Bone marrow (tissue), 2 donors: ENCODE measurements at places on chromosomes 3 and 15.

DNA sequence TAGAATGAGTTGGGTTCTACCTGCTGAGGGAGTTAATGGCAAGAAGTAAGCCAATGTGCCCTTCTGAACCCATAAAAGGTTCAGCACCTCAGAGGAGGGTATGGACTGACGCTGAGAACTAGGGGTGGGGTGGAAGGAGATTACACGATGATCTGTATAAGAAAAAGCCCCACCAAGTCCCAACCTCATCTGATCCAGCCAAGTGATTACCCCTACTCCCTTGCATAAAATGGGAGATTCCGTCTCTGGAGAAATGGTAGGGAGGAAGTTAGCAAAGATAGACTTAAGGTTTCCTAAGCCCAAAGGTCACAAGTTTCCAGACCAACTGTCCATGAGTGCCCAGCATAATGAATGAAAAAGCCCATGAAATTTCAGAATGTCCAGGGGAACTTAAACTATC lies 7.1 kb upstream of the DVL3 start:
- no peak for DNase-seq

GRCh38 chr3:197496746-197497125 lies 59.0 kb downstream of the BDH1 start:
- DNase-seq: no peak

DNA sequence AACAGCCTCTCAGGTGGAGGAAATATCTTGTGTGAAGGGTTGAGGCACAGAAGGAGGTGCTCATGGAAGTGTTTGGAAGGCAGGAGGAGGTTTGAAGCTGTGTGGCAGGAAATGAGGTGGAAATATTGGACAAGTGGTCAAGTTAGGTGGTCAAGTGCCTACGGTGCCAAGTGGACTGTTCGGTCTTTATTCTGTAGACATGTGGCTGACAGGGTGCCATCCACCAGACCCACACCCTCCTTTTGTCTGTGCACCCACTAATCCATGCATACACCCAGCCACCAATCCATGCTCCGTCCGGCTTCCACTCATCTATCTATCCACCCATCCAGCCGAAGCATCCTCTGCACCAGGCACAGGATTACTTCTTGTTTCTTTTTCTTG lies 2.2 kb downstream of the SLC6A20 start:
- no peak for DNase-seq

DNA sequence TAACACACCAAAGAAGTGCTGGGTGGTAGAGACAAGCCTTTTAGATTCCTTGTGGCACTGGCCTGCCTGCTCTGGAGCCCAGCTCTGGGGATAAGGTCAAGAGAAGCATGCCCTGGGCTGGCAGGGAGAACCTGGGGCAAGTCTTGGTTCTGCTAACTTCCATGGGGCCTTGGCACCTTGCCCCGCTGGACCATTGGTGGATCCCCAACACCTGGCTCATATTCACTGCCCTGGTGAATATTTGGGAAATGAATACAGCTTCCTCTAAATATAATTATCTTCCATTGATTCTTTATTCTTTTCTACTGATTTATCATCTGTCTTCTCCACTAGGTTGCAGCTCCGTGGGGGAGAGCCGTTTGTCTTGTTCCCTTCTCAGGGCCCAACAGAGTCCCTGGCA lies 89.5 kb downstream of the RAB11A start:
- DNase-seq: no peak

GRCh38 chr3:112348943-112349342 lies 16.0 kb downstream of the CD200 start:
- no peak for DNase-seq

GRCh38 chr3:30285188-30286006 lies 321.0 kb upstream of the TGFBR2 start:
- no peak for DNase-seq

DNA sequence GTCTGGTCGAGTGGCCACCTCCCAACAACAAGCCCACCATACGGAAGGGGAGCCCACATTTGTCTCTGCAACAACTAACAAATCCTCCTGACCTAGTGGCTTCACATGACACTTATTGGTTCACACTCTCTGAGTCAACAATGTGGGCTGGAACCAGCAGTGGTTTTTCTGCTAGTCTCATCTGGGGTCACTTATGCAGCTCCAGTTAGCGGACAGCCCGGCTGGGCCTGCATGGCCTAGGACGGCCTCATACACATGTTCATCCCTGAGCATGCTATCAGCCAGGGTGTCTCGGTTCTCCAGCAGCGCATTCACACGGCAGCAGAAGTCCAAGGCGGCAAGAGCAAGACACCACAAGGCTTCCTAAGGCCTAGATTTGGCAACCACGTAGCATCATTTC lies 281.7 kb downstream of the XXYLT1 start:
- no peak for DNase-seq

DNA sequence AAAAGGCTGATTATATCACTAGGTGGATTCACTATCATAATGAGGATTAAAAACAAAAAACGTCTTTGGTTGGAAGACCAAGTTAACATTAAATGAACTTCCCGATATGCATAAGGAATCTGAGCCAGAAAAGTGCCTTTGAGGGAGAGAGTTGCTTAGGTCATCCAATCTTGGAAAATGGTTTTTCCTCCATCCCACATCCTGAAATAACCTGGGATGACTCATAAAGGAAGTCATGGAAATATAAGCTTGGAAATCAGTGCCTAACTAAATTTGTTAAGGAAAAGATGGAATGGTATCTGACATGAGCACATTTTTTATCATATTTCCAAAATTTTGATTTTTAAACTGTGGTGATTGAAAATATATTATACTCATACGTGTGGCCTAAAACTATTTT lies 66.0 kb downstream of the KBTBD8 start:
- no peak for DNase-seq

GRCh38 chr3:25583343-25583742 lies 81.4 kb downstream of the TOP2B start:
- no peak for DNase-seq

DNA sequence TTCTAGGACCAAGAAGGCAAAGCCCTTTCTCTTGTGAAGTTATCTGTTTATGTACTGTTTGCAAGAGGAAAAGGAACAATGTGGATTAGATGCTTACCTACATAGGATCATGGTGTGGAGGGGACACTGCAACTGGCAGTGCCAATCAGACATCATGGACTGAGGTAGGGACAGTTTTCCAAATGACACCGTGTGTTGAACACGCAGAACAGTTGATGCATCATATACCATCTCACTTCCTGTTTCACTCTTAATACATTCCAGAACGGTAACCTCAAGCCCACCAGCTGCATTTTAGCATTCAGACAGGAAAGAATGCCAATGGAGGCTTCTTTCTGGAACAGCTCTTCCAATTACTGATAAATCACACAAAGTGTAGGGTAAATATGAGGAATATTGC lies 397.7 kb upstream of the LMCD1 start:
- DNase-seq: no peak

DNA sequence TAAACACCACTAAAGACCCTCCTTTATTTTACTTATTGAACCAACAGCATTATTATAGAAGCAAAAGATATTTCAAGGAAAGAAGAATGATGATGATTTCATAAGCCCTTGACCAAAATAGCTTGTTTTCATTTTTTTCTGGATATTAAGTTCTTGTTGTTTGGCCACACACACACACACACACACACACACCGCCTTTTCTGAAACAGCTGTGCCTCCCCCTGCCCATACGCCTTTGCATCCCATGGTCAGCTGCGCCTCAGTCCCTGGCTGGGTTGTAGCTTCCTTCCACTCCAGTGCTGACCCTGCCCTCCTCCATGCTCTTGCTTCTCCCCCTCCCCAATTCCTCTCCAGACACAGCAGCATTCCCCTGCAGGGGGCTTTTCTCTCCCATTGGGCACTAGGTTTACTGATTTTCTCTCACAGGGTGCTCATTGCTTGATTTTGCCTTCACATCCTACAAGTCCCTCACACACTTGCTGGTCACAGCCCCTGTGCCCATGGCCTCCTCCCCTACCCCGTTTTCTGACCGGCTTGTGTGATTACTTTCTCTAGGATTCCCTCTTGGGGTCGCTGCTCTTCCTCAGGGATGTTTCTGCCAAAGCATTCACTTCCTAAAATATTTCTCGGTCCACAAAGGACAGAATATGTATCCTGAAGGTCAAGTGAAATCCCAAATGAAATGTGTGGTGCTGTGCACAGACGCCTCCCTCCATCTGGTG lies 18.4 kb downstream of the MESP1 start:
- DNase-seq: no peak

DNA sequence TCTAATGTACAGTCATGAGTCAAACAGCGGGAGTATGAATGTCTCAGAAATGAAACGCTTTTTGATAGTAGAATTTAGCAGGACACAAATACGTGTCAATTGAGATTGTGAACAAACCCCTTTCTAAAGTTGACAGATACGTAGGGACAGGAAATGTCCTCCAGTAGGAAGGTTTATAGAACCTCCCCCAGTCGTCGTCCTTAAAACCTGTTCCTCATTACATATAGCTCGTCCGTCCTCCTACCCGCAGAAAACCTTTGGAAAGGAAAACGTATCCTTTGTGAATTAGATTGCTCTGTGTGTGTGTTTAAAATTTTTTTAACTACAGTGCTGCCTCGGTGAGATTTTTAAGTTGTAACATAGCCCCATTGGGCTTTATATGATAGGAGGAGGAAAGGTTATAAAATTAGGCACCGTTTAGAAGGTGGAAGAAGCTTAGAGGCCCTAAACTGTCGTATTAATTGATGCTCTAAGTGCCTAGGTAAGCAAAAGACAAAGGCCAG lies 4.1 kb downstream of the UBE2E1 start:
- DNase-seq: no peak

- no peak for DNase-seq
Observed at GRCh38 chr3:182083112-182083511, 371.4 kb downstream of the SOX2 start.

DNA sequence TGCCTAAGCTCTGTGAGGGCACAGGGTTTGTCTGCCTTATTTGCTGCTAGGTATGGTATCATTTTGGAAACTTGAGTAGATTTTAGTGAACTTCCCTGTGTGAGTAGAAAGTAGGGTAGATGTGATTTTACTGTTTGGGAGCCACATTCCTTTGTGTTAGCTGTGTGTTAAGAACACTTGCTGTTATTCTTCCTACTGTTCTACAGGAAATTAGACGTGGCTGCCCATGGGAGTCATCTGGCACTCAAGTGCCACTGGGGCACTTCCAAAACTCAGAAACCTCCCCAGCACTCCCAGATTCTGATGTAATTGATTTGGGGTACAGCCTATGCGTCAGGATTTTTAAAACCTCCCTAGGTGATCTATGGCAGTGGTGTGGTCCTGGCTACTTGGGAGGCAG lies 369.9 kb upstream of the C2CD4B start:
- DNase-seq: no peak
